ENCODE measurements at places on chromosomes 1 and 21. TPM values are rescaled to one million over a fixed set of nuclear protein-coding genes. Genes with fewer than 3 reads are reported as not detected.

DNA sequence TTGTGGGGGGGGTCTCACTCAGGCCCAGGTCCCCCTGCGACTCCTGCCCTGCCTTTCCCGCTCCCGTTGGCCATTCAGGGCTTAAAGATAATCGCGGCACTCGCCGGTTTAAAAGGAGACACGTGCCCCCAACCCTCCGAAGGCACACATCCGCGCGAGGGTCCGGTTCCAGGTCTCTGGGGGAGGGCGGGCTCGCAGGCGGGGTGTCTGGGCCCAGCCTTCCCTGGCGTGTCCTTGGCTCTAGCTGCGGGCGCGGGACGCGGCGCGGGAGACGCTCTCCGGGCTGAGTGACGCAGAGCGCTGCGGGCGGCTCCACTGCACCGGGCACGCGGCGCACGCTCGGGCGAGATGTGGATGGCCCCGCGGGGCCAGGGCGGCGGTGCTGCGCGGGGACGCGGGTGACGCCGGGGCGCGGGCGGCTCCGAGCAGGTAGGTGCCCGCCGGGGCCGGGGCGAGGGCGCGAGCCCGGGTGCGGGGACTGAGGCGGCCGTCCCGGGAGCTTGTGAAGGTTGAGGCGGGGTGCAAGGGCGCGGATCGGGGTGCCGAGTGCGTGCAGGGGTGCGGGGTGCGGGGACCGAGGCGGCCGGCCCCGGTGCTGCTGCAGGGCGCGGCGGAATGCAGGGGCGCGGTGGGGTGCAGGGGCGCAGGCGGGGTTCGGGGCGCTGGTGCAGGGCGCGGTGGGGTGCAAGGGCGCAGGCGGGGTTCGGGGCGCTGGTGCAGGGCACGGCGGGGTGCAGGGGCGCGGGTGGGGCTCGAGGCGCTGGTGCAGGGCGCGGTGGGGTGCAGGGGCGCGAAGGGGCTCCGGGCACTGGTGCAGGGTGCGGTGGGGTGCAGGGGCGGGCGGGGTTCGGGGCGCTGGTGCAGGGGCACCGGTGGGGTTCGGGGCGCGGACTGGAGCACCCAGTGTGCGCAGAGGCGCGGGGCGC lies 3.3 kb upstream of the TRPM2 start:
- ATAC-seq, result no peak

- no peak for ATAC-seq
Measured at GRCh38 chr21:34623516-34623915, 8.6 kb upstream of the RCAN1 start.

GRCh38 chr1:245870698-245871097 lies 636.4 kb downstream of the SMYD3 start:
- no peak for ATAC-seq

GRCh38 chr1:13723810-13724209 lies 23.8 kb downstream of the PRDM2 start:
- peak; percentile 68 for ATAC-seq

- peak; percentile 83 for ATAC-seq
Measured at GRCh38 chr1:151680826-151681225, 35.8 kb downstream of the CELF3 start.

DNA sequence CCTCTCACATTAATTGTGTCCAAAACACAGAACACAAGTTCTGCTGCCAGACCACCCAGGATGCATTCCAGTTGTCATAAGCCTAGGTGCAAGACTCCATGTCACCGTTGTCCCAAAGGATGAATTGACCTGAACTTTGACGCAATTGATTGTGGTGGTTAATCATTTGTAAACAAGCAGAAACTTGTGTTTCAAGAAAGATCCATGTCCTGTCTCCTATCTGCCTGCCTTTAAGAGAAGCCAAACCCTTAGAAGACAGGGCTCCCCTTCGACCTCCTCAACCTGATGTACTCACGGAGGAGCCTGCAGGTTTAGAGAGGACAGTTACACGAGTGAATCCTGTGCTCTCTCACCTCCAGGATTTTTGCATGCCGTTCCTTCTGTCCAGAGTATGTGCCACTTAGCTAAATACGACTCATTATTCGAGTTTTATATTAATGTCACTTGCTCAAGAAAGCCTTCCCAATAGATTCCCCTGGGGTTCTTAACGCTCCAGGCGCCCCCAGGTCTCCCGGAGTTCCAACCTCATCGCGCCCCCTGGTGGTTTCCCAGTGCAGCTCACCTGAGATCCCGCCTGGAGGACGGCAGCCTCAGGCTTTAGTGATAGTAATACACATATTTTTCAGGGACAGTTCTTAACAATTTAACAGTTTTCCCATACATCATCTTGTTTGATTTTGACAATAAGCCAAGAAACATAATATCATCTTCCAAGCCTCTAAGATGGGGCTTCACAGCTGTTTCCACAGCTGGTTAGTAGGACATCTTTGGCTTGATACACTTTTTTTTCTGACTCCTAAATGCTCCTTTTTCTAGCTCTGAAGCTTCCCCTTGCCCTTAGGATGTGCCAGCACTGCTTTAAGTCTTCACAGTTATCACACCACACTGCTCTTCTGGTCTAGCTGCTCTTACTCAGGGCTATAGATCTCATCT lies 2.4 kb upstream of the C8B start:
- ATAC-seq, result no peak

GRCh38 chr1:210573141-210573540 lies 244.4 kb downstream of the HHAT start:
- ATAC-seq, result no peak

- no peak for ATAC-seq
Measured at GRCh38 chr1:198168227-198168626, 11.4 kb downstream of the NEK7 start.

- ATAC-seq, result no peak
Measured at GRCh38 chr1:224704107-224704735, 88.1 kb downstream of the CNIH3 start.

DNA sequence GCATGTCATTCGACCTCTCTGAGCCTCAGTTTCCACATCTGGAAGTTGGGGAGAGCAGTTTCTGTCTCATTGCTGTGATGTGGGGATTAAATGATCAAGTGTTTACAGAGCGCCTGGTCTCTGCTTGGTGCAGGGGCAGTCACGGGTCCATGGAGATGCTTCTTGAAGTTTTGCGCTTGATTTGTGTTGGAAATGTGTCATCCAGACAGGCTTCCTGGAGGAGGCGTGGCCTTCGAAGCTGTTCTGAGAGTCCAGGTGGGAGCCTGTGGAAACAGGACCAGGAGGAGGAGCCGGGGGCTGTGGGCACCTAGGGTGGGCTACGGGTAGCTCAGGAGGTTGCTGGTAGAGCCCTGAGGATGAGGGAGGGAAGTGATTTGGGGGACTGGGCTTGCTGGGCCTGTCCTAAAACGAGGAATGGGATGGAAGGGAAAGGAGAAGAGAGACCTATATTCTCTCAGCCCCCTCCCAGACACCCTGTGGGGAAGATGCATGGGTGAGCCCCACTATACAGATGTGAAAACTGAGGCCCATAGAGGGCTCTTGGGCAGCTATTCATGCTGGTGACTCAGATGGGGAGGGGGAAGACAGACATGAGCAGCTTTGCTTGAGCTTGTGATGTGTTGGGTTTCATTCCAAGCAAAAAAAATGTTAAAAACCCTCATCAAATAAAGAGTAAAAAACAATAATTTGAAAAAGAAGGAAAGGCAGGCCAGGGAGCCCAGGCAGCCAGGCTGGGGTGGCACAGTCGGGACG lies 107.2 kb upstream of the WNT4 start:
- no peak for ATAC-seq

DNA sequence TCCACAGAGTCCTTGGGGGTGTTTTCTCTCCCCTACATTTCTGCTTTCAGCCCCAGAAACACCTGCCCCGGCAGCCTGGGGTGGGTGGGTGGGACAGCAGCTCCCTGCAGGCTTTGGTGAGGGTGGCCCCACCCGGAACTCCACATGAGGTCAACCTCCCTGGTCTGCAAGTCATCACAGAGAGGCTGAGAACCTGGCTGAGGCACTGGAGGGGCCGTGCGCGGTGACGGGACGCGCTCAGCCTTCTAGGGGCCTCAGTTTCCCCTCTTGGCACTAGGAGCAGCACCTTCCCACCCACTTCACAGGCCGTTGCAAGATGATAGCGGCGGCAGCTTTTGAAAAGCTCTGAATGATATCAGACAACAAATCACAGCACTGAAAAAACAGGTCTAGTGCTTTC lies 37.7 kb upstream of the NID1 start:
- no peak for ATAC-seq

GRCh38 chr1:182387566-182387965 lies 4.0 kb downstream of the GLUL start:
- ATAC-seq, result no peak

- no peak for ATAC-seq
Measured at GRCh38 chr1:6597777-6598131, 4.9 kb downstream of the KLHL21 start.

DNA sequence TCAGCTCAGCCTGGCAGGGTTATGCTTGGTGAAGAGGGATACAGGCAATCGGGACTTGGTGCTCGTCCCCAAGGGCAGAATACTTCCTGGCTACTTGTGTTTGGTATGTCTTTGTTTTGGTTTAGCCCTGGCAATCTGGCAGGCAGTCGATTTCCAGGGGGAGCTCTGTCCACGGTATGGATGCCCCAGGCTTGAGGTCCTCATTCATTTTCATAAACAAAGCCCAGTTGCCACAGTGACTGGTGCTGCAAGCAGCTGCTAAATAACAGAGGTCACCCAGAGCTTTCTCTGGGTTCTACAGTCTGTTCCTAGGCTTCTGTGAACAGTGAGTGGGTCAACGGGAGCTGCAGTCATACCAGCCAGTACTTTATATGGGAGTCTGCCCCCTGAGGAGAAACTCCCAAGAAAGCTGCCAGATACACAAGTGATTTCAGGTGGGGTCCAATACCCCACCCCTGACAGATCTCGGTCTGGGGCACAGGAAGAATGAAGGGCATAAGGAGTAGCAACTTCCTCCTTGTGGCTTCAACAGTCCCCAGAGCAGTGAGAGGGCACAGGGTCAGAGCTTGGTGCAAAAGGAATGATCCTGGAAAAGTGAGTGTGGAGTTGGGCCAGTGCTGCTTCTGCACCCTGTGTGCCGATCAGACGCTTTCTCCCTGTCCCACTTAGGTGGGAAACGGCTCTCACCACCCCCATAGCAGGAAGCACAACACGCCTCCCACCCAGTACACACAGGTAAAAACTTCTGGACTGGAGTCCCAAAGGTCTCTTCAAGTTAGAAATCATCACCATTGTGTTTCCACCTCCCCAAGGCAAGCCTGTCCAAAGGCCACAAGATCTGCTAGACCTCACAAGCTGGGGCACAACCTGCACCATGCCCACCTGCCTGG lies 55.5 kb downstream of the TGFBR3 start:
- peak; percentile 77 for ATAC-seq

DNA sequence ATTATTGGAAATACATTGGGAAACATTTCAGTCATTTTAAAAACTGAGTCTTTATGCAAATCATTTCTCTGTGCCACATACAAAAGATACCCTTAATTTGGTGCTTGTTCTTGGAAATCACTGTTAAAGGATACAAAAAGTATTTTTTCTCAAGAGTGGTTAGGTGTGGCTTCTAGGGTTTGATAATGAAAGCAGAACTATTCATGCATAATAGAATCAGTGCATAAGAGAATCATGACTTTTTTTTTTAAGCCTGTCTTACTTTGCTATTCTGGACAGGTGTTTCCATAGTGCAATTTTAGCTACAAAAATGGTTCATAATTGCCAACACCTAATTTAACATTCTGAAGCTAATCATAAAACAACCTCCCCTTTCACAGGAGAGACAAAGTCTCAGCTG lies 233.0 kb upstream of the NRIP1 start:
- no peak for ATAC-seq

DNA sequence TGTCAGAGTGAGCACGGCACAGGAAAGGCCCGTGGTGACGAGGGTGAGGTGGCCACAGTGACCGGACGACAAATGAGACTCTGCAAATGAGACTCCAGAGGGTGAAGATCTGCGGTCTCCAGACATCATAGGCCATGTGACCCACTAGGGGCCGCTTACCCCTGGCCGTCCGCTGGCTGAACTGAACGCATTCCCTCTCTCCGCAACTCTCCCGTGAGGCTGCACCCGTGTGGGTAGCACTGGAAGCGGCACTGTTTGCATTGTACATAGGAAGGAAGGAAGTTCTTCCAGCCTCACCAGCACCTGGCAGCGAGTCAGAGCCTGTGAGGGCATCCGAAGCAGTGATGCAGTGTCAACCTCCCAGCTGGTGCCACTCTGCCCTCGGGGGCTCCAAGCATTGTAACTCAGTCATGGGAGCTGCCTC lies 23.6 kb upstream of the SPSB1 start:
- ATAC-seq, result no peak

- ATAC-seq, result no peak
Measured at GRCh38 chr1:22736501-22737080, 26.0 kb downstream of the EPHB2 start.

DNA sequence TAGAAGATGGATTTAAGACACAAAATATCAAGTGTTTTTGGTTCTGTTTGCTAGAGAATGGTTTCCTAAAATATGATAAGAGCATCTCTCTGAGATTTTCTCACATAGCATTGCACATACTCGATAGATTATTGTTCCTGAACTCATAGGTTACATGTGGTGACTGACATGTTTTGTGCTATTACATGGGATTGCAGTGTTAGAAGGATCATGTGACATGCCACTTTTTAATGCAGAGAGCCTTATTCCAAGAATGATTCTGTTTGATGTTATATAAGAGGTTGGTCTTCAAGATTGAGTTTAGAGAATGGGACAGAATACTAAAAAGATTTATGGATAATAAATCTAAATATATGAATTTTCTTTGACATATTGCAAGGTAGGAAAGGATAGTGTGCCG lies 34.4 kb upstream of the SPAG17 start:
- no peak for ATAC-seq

Gene PCSK9
- not detected for total RNA-seq

Gene PLEKHA6
- total RNA-seq, result 8.7 TPM

Gene PGBD5
- 0.15 TPM for total RNA-seq

Gene TEDDM1
- not detected for total RNA-seq

Gene NR5A2
- 2.0 TPM for total RNA-seq

Gene DEDD
- total RNA-seq, result 54.4 TPM

Gene TNNI3K
- total RNA-seq, result 3.6 TPM

Gene DDR2
- total RNA-seq, result 241 TPM

Gene MFSD2A
- total RNA-seq, result 1.9 TPM

Gene PRAMEF11
- total RNA-seq, result not detected

Gene UTS2
- total RNA-seq, result not detected

Gene PADI2
- 0.54 TPM for total RNA-seq

Gene OMA1
- total RNA-seq, result 54.2 TPM

Gene DMRTA2
- total RNA-seq, result 1.2 TPM

Gene TNFAIP8L2
- 4.7 TPM for total RNA-seq

Gene RBM11
- 0.30 TPM for total RNA-seq
